ENCODE measurements at places on chromosomes 7 and 10.

- peaks cover 28% of the 10 kb centered on the region for H3K36me3 ChIP-seq
- peaks cover 70% of the 10 kb centered on the region for H3K4me1 ChIP-seq
- H3K4me3 ChIP-seq = no peak overlapping the region
- H3K27me3 ChIP-seq = no peaks in the 10 kb centered on the region
- DNase-seq = no peak
These were observed 14.9 kb downstream of the BAG3 start for GRCh38 chr10:119665901-119666708.

GRCh38 chr7:52689912-52690311, 345.5 kb upstream of the POM121L12 start:
- no peak overlapping the region for H3K4me3 ChIP-seq
- no peak overlapping the region for H3K27ac ChIP-seq
- DNase-seq = no peak

- no peaks in the 10 kb centered on the region for H3K27me3 ChIP-seq
- H3K27ac ChIP-seq = no peak overlapping the region
- DNase-seq = no peak
- H3K4me3 ChIP-seq = no peak overlapping the region
- no peaks in the 10 kb centered on the region for H3K4me1 ChIP-seq
These were observed 811.5 kb downstream of the LRMDA start for GRCh38 chr10:76242956-76243355.

- H3K27me3 ChIP-seq = no peaks in the 10 kb centered on the region
- H3K4me1 ChIP-seq = no peaks in the 10 kb centered on the region
- no peaks in the 10 kb centered on the region for H3K36me3 ChIP-seq
- H3K4me3 ChIP-seq = no peak overlapping the region
These were observed 114.6 kb upstream of the BMPER start for GRCh38 chr7:33790746-33791145.

GRCh38 chr10:124086097-124086710, 7.2 kb downstream of the CHST15 start:
- H3K4me3 ChIP-seq = no peak overlapping the region
- DNase-seq = no peak
- no peaks in the 10 kb centered on the region for H3K4me1 ChIP-seq
- H3K27ac ChIP-seq = no peak overlapping the region
- H3K36me3 ChIP-seq = no peaks in the 10 kb centered on the region

- no peaks in the 10 kb centered on the region for H3K27me3 ChIP-seq
- H3K4me1 ChIP-seq = no peaks in the 10 kb centered on the region
- no peak for DNase-seq
- H3K4me3 ChIP-seq = no peak overlapping the region
These were observed 60.6 kb downstream of the PRF1 start for GRCh38 chr10:70541736-70542564.

- H3K4me3 ChIP-seq = no peak overlapping the region
- no peaks in the 10 kb centered on the region for H3K36me3 ChIP-seq
- H3K27ac ChIP-seq = no peak overlapping the region
- H3K4me1 ChIP-seq = no peaks in the 10 kb centered on the region
These were observed 493.9 kb upstream of the IGFBP3 start for GRCh38 chr7:46414946-46415345.

GRCh38 chr7:135842446-135843179, 94.0 kb upstream of the FAM180A start:
- no peaks in the 10 kb centered on the region for H3K27me3 ChIP-seq
- H3K27ac ChIP-seq = no peak overlapping the region
- no peaks in the 10 kb centered on the region for H3K36me3 ChIP-seq
- H3K4me1 ChIP-seq = no peaks in the 10 kb centered on the region
- no peak for DNase-seq

DNA sequence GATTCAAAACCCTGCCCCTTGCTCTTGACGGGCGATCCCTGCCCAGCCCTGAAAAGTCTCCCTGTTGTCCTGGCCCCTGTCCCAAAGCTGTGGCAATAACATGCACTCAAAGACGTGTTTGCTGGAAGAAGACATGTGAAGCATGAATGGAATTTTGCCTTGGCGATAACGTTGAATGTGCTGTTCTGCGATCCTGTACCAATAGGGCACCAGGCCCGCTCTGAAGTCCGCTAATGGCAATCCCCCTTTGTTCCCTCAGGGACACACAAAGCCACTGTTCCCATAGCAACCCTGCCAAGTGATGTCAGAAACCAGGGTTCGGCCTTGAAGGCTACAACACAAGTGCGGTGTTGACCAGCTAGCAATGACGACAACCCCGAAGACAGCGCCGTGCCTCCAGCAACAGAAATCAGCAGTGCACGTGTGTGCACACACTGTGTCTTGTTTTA, 284.6 kb downstream of the KLF6 start:
- DNase-seq = no peak
- H3K36me3 ChIP-seq = no peaks in the 10 kb centered on the region
- no peaks in the 10 kb centered on the region for H3K4me1 ChIP-seq
- no peak overlapping the region for H3K27ac ChIP-seq
